Thoracic aorta endothelial cell (primary cell): ENCODE measurements at places on chromosomes 1 and 21. TPM values are rescaled to one million over a fixed set of nuclear protein-coding genes. Genes with fewer than 3 reads are reported as not detected.

Gene LEMD1
- not detected in 2 replicates for total RNA-seq

Gene KMO
- total RNA-seq: not detected in 2 replicates

Gene LDLRAD1
- not detected in 2 replicates for total RNA-seq

Gene NEK7
- 224 and 251 TPM in 2 replicates for total RNA-seq

Gene SGIP1
- 7.2 and 22.3 TPM in 2 replicates for total RNA-seq

Gene XCL1
- total RNA-seq: not detected in 2 replicates

Gene PRKCZ
- 0.40 and 0.72 TPM in 2 replicates for total RNA-seq

Gene FCGR3A
- not detected in 2 replicates for total RNA-seq

Gene LCE3E
- not detected in 2 replicates for total RNA-seq

Gene RNF186
- not detected in 2 replicates for total RNA-seq
